HCT116 (cell line): ENCODE measurements at places on chromosomes 11 and 22.
A peak's percentile ranks its signal among the peaks of the same experiment; 100 is the strongest.

- DNase-seq = peak; percentile 60
These were observed 20.7 kb downstream of the ELF5 start for GRCh38 chr11:34492806-34493414.

GRCh38 chr22:37318364-37319109, 36.2 kb downstream of the CYTH4 start:
- no peak for DNase-seq

DNA sequence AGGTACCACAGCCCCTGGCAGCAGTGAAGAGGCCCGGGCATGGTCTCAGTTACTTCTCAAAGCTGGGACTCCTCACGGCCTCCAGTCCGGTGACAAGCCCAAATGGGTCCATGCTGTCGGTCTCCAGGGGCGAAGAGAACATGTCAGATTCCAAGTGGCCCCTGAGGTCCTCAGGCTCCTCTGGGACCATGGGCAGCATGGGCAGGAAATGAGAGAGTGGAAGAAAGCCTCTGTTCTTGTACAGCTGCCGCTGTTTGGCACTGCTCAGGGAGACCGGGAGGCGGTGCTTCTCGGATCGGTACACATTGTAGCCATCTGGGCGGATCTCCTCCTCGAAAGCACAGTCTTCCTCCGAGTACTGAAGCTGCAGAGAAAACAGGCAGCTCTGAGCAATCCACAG, 4.6 kb downstream of the FGF19 start:
- no peak for DNase-seq

- no peak for DNase-seq
These were observed 24.6 kb downstream of the DCPS start for GRCh38 chr11:126328444-126328843.

GRCh38 chr11:119323532-119324033, 6.7 kb upstream of the MCAM start:
- peak; percentile 51 for DNase-seq

- no peak for DNase-seq
These were observed at the start of gene ANO5 for GRCh38 chr11:22192642-22193347. ANO5 (plus strand) TSS chr11:22193085; CDS start chr11:22193493, 408 bp downstream.
